ENCODE measurements at places on chromosomes 3 and 15. TPM values are rescaled to one million over a fixed set of nuclear protein-coding genes. Genes with fewer than 3 reads are reported as not detected.

Gene GOLGA6D
- 0.37 TPM for total RNA-seq

Gene LDHAL6B
- total RNA-seq, result not detected

Gene GABRR3
- total RNA-seq, result not detected

- DNase-seq, result no peak
Measured at GRCh38 chr15:32818758-32819447, 101.1 kb downstream of the GREM1 start.

DNA sequence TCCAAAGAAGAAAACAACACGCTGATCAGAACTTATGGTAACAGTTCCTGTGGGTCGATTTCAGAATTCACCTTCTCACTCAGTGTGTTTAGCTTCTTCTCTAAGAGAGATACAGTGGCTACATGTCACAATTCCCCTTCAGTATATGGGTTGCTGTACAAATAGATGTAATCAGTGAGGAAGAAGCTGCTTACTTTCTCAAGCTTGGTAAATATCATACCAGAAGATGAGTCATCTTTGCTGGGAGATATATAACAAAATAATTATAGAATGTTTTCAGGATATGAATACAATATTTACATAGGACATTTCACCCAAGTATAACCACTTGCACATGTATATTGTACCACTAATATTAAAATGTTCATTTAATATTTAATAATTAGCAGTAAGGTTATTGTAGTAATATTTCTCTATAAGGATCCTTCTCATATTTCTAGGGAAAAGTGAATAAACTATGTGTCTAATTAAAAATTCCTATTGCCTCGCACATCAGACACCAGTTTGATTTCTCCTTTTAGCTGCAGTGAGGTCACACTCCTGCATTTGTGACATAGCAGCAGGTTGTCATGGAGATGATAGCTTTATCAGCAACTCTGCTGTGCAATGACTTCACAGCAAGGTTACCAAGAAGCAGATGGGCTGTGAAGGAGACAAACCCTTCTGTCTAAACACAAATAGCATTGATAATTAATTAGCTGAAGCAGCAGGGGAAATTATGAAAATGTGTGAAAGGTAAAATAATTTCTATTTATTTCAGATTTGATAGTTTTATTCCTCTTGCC lies 211.4 kb downstream of the TUSC7 start:
- no peak for DNase-seq

DNA sequence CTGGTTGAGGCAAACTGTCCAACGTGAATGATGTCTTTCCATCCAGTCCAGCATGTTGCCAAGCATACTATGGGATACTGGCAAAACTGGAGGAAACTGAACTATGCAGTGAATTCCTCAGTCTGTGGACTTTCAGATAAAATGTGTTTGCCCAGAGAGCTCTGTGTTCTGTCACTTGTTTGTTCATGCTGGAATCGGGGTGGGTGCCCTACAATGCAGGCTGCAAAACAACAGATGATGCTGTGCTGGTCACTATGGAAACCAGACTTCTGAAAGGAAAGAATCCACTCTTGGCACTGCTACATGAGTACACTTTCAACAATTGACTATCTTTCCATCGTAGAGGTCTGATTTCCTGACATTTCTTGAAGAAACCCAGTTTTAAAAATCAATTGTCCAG lies 272.5 kb upstream of the ARHGEF26 start:
- DNase-seq, result no peak

All from dorsolateral prefrontal cortex (tissue), 122 donors.